ENCODE measurements at places on chromosomes 7 and 10.

- DNase-seq = no peak
These were observed 54.4 kb downstream of the TFPI2 start for GRCh38 chr7:93836116-93836515.

DNA sequence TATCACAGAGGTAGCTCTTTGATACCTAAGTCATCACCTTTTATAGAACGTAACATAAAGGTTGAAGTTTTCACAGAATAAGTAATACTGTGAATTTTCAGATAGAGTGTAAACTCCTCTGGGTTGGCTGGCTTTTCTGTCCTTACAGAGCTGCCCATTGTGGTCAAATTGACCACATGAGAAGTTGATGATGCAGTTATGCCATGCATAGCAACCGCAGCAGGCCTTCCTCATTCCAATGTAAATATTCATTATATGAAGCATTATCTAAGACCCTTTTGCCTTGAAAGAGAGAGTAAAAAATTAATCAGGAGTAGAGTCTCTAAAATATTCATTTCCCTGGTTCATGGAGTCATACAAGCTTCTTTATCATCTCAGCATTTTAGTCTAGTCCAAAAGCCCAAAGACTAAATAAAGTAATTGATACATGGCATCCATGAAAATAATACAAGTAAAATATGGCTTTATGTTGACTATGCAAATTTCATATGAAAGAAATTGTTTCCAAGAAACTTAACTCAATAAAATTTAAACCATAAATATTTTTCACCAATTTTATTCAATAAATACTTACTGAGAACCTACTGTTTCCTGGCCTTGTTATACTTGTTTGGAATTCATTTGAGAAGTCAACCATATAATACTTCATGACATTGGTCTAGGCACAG is 516.4 kb downstream of the PCDH15 start:
- no peak for DNase-seq

- DNase-seq = no peak
These were observed 1.5 kb downstream of the GSDME start for GRCh38 chr7:24755541-24756407.

DNA sequence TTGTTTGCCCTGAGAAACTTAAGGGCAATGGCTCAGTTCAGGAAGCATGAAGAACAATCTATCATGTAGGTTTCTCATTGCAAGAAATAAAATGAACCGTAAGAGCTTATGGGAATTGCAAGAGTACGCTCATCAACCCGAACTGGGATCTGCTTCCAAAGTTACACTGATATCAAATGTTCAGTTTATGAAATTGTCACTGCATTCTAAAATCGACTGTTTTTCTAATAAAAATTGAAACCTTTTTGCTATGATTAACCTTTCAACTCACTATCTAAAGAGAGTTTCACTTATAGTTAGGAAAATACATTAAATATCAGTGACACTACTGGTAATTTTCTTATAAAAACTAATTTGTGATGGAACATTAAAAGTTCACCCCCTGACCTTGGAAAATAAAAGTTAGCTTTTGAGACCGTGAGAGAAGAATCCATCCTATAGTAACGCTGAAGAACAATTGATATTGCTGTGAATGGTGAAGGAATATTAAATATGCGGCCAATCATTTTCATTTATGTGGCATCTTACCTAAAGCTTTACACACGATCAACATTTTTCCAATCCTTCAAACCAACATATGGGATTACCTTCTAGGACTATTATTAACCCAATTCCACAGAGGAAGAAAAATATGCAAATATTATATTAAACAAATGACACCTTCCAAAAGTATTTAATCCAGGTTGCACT is 2.2 kb downstream of the MEOX2 start:
- no peak for DNase-seq

GRCh38 chr7:124084024-124084423 is 51.2 kb upstream of the TMEM229A start:
- no peak for DNase-seq

Measured in activated CD4-positive, CD25-positive, alpha-beta regulatory T cell treated with anti-CD3 and anti-CD28 coated beads, Interleukin-2, amount 50 U/mL, for 72 hours (primary cell).